ENCODE measurements at places on chromosomes 2 and 18.

GRCh38 chr2:31387850-31388249, 26.7 kb downstream of the XDH start:
- DNase-seq: no peak

DNA sequence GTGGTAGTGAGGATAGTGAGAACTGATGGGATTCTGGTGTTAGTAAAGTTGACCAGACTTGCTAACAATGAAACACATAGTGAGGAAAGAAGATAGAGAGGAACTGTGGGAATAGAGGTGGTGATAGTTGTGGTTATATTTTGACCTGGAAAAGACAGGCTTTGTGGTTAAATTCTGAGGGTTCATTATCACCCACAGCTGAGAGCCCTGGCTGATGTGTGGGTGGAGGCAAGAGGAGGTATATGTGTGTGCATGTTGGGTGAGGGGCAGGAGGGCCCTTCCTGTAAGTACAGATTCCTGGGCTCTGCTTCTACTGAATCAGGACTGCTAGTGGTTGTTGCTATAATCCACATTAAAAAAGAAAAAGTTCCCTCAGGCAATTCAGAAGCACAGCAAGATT, 26.2 kb upstream of the TMEM163 start:
- no peak for DNase-seq

DNA sequence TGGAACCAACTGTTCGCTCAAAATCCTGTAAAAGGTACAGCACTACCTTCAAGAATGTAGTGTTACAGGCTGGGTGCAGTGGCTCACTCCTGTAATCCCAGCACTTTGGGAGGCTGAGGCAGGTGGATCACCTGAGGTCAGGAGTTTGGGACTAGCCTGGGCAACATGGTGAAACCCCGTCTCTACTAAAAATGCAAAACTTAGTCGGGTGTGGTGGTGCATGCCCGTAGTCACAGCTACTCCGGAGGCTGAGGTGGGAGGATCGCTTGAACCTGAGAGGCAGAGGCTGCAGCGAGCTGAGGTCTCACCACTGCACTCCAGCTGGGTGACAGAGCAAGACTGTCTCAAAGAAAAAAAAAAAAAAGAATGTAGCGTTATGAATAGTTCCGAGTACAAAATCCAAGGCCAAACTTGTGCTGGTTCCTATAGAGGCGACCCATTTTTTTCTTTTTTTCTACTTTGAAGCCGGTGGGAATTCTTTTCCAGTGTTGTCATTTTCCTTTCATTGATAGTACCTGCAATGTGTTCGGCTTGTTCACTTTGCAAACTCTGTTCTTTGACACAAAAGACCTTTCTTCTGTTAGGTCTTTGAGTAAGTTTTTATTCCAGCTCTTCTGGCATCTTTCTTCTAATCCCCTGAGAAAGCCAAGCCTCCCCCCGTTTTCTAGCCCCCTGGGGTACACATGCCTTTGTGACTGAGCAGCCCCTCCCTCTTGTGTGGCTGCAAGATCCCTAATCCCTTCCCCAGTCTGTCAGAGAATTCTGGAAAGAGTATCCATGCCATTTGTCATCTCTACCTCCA, 25.1 kb downstream of the INPP5D start:
- DNase-seq: no peak

DNA sequence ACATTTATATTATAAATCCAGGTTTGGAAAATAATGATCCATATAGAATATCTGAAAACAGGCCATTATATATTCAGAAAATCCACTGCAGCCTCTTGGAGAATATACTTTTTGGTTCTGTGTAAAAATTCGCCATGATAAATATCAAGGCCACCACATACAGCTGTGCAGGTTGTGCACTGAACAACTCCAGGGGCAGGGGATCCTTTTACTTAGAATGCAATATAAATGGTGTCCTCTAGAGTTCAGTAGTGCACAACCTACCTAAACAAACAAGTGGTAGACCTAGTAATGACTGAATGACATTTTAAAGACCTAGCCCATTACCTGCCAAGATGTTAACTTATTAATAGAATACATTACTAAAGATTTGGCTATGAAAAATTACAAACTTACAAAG, 22.4 kb downstream of the MOGAT1 start:
- DNase-seq: peak; percentile 53

DNA sequence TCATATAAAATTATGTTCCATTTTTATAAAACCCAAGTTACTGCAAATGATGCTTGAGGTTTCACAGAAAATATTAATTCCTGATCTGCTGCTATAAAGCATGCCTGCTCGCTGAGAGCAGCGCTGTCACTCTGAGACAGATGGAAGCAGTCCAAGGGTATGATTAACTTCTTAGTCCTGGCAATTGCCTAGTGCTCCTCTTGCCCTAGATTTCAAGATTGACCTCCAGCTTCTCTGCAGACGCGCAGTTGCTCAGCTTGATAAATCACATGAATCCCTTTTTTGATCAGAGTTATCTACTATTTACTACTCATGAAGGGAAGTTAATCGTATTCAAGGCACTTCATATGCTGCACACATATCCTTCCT, 154.6 kb upstream of the REV1 start:
- peak; percentile 16 for DNase-seq

DNA sequence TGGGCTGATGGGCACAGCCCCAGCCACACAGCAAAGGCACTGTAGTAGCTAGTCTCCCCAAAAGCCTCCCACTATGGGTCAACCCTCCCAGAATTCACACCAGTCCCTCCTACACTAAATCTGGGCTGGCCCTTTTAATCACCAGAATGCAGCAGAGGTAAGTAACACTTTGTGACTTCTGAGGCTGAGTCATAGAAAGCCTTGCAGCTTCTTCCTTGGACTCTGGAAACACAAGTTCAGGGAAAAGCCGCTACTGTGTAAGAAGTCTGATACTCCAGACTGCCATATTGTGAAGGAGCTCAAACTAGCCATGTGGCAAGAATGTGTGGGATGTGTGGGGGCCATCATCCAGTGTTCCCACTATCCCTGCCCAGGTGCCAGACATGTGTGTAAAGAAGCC, 19.0 kb upstream of the SIX2 start:
- peak; percentile 45 for DNase-seq

DNA sequence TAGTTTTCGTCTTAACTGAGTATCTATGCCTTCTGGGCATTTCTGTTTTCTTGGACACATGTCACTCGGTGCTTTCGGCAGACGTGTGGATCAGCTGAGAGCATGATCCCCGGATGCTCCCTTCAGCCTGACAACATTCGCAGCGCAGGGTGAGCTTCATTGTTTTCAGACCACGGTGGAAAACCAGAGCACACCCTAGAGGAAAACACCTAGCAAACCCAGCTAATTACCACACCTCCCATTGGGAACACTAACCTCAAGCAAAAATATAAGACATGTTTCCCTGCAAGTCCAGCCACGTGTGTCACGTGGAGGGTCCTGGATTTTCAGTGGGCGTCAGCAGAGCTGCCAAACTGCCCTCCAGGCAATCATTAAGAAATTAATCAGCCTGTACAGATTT, 31.0 kb downstream of the ANKRD29 start:
- DNase-seq: no peak

GRCh38 chr2:88184762-88185161, 14.6 kb downstream of the THNSL2 start:
- no peak for DNase-seq

DNA sequence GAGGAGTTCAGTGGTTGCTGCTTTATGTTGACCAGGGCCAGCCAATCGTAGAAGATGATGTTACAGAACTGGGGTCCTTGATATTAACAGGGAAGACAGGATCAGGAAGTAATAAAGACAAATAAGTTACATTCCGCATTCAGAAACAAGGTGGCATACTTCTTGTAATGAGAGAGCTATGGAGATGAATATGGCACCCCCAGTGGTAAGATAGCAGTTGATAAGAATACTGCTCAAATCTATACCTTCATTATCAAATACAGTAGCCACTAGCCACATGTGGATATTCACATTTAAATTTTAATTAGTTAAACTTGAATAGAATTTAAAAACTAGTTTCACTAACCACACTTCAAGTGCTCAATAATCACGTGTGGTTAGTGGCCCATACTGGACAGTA, 290.4 kb upstream of the RBMS1 start:
- DNase-seq: no peak

DNA sequence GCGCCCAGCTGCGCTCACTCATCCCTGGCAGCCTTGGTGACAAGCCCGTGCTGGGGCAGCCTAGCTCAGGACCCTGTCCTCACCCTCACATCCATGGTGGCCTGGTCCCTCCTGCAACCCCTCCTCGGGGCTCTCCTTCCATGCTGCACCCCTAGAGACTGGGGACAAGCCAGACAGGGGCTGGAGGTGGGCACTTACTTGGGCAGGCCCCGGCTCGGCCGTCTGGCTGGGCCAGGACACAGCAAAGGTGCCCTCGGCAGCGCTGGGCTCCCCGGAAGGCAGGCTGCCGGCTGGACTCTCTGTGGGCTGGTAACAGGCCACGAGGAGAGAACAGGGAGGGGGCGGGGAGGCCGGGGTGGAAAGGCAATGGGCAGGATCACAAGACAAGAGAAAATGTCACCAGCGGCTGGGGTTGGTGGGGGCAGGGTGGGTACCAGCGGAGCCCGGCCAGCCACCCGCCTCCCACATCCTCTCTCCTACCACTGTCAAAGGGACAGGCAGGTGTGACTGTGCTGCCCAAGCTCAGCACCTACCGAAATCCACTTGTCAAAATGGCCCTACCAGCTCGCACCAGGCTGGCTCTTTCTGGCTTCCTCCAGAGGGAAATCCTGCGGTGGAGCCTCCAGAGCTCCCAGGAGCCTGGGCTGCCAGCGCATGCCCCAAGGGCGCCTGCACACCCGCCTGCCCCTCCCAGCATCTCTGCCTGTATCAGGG, 54.7 kb downstream of the BIN1 start:
- no peak for DNase-seq

DNA sequence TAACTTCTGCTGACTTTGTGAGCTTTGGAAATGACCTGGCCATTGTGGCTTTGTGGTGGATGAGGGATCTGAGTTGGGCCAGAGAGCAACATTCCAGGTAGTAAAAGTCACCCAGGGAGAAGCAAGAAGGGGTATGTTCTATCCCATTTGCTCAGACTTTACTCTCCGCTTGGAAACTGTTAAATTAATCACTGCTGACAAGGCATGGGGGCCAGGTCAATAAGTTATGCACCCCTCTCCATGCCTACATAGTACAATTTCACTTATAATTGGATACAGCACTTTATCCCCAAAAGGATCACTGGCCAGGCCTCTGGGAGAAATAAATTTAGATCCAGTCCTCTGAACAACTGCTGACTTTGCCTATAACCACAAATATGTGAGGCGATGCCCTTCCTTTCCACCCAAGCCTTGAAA, 92.1 kb downstream of the RPRM start:
- DNase-seq: no peak

DNA sequence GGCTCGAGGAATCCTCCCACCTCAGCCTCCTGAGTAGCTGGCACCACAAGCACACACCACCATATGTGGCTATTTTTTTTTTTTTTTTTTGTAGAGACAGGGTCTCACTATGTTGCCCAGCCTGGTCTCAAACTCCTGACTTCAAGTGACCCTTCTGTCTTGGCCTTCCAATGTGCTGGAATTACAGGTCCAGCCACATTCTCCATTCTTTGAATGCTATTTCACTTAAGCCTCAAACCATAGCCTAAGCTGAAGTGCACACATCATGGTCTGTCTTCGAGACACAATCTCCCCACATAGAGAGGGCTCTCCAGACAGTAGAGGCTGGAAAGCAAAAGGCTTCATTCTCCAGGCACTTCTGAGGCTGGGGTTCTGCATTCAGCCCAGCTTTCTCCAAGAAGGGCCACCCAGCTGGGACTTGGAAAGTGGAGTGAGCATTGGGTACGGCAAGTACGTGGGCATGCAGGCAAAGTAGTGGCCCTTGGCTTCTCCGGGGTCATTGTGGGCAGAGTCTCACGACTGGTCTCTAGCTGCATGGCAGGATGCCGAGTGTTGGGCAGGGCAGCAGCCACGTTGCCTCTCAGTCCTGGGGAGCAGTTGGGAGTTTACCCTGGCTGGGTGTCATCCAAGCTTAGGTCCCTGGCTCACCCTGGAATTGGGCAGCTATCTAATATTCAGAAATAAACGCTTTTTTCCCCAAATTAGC, 78.2 kb upstream of the SMAD7 start:
- no peak for DNase-seq
